Upper lobe of left lung (tissue), 6 donors: ENCODE measurements at places on chromosomes 2 and 18.

- DNase-seq, result no peak
Observed at GRCh38 chr18:3932276-3932675, 482.3 kb downstream of the TGIF1 start.

GRCh38 chr2:205047273-205047839 lies 502.1 kb downstream of the PARD3B start:
- no peak for DNase-seq

DNA sequence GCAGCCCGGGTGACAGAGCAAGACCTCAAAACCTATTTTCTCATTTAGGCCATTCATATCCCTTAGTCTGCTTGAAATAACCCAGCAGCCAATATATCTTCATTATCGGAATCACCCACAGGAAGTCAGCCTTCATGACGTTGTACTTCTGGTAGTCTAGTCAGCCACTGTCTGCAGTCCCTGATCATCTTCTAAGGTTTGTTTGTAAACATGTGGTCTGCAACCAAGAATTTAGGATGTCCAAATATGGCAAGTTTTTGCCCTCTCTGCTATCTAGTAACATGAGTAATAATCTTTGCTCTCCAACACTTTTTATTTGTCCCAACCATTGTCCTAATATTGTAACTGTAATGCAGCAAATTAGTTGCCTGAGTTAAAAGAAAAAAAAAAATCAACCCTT lies 92.5 kb downstream of the PRPF40A start:
- no peak for DNase-seq

- no peak for DNase-seq
Observed at GRCh38 chr2:19873014-19873413, 28.8 kb downstream of the TTC32 start.

DNA sequence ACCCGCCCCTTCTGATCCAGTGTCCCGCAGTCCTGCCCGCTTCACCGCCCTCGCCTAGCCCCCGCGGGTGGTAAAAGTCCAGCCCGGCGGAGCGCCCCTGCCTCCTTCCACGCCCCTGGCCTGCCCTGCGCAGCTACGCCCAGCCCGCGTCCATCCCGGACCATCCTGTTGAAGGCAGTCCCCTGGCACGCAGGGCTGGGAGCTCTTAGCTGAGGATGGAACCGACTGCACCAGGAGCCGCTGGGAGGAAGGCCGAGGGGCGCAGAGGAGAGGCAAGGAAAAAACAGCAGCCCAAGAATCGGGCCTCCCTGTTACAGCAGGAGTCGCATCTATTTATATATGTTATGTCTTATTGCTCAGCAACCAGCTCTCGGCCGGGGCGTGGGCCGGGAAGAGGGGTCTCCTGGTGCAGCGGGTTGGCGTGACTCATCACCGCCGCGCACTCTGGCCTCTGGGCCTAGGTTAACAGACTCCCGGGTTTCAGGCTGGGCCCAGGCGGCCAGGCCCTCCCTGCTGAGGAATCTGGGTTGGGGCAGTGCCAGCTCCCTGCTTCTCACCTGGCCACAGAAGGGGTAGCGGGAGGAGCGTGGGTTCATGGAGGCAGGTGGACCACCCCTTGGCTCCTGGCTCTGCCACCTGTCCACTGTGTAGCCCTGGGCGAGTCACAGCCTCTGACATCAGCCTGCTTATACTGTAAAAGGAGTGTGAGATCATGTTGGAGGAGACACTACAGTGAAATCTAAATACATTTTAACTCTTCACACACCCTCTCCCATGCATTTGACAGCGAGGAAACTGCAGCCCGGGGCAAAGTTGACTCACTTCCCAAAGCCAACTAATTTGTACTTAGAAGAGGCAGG lies 13.4 kb upstream of the MAP3K2 start:
- peak; percentile 86 for DNase-seq

GRCh38 chr2:224753743-224754540 lies 37.8 kb upstream of the CCDC195 start:
- DNase-seq, result no peak

GRCh38 chr2:230714136-230714480 lies 1.5 kb downstream of the CAB39 start:
- no peak for DNase-seq

GRCh38 chr2:102796337-102796736 lies 34.5 kb downstream of the TMEM182 start:
- no peak for DNase-seq

- no peak for DNase-seq
Observed at GRCh38 chr18:8800445-8800844, 95.1 kb downstream of the MTCL1 start.

GRCh38 chr2:199764273-199764800 lies 86.7 kb downstream of the FTCDNL1 start:
- no peak for DNase-seq

DNA sequence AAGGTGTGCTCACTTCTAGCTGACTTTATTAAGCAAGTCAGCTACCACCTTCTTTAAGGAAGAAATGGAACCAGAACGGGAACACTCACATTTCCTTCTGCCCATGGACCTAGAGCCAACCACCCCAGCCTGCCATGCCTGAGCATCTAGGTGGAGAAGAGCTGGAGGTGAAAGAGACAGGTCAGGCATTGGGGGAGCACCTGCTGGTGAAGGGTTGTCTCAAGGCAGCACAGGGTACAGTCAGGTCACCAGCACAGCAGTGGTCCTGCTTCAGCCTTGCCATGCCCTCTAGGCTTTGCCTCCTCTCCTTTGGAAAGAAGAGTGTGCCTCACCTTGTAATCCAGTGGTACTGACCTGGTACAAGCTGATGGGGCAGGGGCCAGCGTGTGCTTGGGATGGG lies 107.9 kb downstream of the KCNF1 start:
- DNase-seq, result no peak

- DNase-seq, result no peak
Observed at GRCh38 chr18:50671376-50671775, 111.5 kb downstream of the MAPK4 start.

DNA sequence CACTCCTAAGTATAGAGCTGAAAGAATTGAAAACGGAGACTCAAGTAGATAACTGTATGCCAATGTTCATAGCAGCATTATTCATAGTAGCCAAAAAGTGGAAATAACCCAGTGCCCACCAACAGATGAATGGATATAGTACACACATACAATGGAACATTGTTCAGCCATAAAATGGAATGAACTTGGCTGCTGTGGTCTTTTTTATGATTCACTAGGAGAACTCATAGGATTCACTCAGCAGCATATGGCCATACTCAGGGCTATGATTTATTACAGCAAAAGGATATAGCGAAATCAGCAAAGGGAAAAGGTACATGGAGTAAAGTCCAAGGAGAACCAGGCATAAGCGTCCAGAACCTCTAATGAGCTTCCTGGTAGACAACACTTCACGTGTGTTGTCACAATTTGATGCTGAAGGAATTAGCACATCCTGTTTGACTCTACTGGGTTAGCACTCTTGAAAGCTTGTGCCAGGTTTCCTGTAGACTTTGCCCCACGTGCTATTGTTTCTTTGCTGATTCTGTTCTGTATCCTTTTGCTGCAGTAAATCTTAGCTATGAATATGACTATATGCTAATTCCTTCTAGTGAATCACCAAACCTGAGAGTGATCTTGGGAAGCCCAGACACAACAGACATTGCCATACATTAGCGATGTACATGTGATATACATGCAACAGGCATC lies 15.7 kb downstream of the SPC25 start:
- DNase-seq, result no peak

DNA sequence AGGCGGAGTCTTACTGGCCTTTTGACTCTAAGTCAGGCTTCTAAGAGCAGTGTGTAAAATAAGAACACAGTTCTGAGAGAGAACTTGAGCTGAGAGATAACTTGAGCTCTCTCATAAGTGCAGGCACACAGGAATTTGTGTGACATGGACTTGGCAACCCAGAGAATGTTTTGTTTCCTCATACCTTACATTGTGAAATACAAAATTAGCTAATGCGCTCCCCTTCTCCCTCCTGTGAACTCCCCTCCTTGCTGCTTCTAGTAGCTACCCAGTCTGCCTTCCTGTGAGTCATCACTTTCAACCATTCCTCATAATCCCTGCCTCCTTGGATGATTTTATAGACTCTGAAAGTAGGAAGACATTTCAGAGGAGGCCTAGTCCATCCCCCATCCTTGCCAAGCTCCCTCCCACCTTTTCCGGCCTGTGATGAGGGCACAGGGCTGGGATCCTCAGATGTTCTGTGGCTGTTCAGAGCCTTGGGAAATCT lies 22.6 kb downstream of the FER1L5 start:
- no peak for DNase-seq

GRCh38 chr18:58381676-58382411 lies 247.0 kb downstream of the ALPK2 start:
- no peak for DNase-seq

DNA sequence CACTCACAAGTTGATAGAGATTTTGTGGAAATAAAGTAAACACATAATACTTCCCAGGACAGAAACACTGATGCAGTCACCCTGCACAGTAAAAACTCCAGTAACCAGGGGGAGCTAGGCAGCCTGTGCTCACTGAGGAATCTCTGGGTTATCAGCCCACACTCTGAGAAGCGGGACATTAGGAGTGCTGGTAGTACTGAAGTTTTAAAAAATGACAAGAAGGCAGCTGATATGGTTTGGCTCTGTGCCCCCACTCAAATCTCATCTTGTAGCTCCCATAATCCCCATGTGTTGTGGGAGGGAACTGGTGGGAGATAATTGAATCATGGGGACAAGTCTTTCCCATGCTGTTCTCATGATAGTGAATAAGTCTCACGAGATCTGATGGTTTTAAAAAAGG lies 31.4 kb downstream of the KCTD1 start:
- no peak for DNase-seq

DNA sequence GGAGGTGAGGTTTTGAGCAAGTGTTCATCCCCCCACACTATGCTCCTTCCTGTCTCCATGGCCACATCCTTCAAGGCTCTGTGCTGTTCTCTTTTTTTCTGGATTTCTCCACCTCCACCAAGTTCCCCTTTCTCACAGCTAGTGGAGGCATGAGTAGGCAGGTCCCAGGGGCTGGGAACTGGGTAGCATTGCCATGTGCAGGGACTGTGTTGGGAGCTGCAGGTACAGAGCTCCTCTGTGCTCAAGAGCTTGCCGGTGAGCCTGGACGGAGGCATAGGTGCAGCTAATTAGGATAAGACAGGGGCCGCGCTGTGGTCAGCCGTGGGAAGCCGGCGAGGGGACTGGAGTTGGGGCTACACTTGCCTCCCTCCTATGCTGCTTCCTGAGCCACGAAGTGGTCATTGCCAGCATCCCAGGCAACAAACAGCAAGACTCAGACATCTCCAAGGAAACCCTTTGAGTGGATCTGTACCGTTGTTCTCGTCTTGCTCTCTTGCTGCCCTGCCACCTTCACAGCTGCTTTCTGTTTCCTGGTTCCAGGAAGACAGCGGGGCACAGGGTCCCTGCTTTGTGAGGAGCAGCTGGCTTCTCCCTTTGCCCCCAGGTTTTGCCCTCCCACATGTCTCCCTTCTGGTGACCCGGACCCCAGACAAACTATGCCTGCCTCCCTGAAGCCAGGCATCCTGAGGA lies 36.9 kb downstream of the ATOH8 start:
- DNase-seq, result no peak

- DNase-seq, result no peak
Observed at GRCh38 chr2:151403914-151404313, 5.8 kb upstream of the RIF1 start.

GRCh38 chr2:48205137-48205798 lies 299.0 kb upstream of the FBXO11 start:
- no peak for DNase-seq

- DNase-seq, result no peak
Observed at GRCh38 chr2:204645018-204645773, 99.9 kb downstream of the PARD3B start.

DNA sequence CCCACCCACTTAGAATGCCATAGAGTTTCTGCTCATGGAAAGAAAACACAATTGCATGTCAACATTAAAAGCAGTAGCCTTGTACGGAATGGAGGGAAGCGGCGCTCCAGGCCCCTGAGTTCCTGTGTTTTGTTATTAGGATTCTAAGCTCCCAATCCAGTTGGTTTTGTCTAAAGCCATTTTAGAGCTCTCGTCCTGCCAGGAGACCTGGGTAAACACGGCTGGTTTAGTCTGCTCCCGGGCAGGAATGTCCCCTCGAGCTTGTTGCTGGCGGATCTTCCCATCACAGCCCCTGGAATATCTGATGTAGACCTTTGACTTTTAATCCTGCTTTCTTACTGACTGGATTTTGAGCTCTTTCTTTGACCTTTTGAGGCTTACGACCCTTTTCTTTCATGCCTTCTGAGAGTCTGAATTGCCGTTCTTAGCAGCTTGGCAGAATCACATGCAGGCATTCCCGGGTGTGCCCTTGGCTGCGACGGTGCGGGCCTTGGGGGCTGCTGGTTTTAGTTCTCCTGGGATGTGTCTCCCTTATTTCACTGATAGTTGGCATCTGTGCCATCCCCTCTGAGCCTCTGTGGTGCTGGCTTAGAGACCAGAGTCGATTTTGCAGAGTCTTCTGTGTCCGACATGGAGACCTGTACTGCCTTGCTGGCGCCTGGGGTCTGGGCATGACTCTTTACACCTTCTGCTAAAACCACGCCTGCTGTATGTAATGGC lies 25.4 kb downstream of the GREB1 start:
- DNase-seq, result no peak

- no peak for DNase-seq
Observed at GRCh38 chr2:236813766-236814165, 244.1 kb downstream of the ACKR3 start.

DNA sequence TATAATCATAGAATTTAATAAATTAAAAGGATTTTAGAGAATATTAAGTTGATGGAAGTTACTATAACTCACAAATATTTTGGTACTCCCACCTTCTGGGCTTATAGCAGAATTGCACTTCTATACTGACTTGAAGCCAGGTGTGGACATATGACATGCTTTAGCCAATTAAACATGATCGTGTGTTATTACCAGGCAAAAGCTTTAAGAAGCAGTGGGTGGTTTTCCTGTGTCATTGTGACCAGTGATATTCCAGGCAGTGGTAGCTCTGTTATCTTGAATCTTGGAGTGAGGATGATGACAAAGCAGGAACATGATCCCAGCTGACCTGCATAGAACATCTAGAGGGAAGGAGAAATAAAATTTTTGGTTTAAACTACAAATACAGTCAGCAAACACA lies 370.9 kb upstream of the ZEB2 start:
- DNase-seq, result no peak

DNA sequence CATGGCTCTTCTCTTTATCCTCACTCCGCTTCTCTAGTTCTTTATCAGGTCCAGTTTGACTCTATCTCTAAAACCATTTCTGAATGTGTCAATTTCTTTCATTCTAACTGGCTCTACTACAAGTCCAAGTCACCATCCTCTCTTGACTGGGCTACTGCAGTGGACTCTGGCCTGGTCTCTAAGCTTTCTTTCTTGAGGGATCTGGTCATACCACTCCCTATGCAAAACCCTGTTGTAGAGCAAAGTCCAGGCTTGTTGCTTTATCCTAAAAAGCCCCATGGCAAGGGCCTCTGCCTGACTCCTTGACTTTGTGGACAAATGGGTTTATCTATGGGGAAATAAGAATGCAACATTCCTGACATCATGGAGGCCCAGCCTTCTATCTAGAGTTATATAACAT lies 87.1 kb downstream of the BCL2L11 start:
- DNase-seq, result no peak

GRCh38 chr2:103139628-103140268 lies 377.9 kb downstream of the TMEM182 start:
- no peak for DNase-seq
